Activated CD8-positive, alpha-beta memory T cell treated with anti-CD3 and anti-CD28 coated beads for 48 hours (primary cell): ENCODE measurements at places on chromosomes 13 and 19.

- DNase-seq, result no peak
These were observed 75.3 kb upstream of the SERP2 start for GRCh38 chr13:44298314-44298713.

DNA sequence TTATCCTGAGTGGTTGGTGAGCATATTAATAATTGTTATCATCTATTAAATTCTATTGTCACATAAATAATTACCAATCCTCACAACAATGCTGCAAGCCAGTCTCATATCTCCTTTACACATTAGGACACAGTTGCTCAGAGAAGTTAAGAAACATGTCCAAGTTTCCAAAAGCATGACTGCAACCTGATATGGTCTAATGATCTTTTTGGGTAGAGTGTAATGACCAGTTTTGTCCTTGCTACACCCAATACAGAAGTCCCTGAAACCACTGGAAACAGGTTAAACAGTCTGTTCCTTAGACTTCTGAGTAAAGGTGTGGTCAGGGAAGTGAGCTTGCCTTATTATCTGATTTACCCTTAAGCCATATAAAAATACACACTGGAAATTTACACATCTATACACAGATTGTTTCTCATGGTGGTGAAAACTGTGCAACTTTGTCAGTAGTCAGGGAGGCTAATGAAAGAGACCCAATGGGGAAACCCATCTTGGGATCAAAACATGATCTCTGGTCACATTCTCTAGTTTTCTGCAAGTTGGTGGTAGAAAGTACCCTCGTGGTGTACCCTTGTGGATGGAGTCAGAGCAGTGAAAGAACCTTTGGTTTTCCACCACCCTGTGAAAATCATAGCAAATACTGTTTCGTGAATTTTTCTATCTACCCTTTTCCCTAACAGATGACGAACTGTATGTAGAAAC, 146.0 kb upstream of the KLF12 start:
- no peak for DNase-seq

- DNase-seq, result no peak
These were observed 187.1 kb downstream of the FOXO1 start for GRCh38 chr13:40479196-40479845.

DNA sequence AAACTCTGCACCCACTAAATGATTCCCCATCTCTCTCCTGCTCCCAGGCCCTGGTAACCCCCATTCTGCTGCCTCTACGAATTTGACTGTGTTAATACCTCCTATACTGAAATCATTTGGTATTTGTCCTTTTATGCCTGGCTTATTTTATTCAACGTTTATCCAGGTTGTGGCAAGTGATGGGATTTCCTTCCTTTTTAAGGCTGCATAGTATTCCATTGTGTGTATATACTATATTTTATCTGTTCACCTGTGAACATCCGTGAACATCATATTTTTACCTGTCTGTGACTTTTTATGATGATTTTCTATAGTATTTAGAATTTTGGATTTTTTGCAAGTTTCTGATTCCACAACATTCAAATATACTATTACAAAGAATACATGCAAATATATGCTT, 13.9 kb upstream of the CEBPG start:
- DNase-seq, result no peak

DNA sequence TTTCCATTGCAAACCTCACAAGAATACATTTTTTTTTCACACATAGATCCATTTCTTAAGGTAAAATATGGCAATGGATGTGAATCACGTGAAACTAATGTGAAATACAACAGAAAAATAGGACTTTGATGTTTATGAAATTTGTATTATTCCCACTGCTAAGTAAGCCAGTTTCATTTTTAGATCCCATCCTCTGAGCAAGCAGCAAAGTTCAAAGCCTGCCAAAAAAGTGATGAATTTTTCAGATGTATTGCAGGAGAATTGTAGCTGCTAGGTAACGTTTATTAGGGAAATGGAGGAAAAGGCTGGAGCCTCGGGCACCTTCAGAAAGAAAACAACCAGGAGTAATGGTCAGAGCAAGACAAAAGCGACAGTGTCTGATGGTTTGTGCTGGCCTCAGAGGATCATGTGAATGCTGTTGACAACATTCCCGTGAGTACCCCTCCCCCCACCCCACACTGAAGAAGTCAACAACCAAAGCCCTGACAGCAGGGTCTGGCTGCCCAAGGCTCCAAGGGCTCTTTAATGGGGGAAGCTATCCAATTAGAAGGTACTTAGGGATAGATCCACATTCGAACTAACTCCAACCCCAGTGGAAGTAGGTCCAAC, 95.5 kb downstream of the OXGR1 start:
- DNase-seq, result no peak

DNA sequence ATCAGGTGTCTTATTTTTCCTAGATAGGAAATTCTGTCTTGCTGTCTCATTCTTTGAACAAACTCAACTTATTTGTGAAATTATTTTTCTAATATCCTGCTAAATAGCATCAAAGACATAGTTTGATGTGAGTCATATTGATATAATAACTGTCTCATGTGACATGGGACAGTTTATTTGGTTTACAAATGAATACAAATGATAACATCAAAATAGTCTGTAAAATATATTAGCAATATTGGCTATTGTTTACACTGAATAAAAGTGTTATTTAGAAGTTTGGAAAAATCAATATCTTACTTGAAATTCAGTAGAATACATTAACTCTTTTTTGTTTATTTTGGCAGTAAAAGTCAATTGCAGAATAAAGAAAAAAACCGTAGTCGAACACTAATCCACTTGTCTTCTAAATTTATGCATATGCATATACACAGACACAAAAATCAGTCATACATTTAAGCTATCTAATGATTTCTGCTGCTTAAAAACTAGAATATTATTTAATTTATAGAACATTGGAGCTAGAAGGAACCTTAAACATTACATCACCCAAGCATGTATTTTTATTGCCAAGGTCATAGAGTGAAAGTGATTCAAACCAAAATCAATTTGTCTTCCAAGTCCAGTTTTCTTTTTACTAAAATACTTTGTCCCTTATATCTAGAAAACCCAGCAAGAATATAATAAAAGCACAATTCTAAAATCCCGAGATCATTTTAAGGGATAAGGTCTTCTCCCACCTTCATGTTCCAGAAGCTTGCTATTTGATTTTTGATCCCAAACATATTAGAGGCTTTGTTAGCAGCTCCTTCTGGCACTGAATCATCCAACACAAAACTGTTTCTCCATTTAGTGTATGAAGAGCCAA, 776.5 kb upstream of the SLITRK1 start:
- DNase-seq, result no peak

GRCh38 chr13:71721104-71721503, 145.9 kb downstream of the DACH1 start:
- no peak for DNase-seq

DNA sequence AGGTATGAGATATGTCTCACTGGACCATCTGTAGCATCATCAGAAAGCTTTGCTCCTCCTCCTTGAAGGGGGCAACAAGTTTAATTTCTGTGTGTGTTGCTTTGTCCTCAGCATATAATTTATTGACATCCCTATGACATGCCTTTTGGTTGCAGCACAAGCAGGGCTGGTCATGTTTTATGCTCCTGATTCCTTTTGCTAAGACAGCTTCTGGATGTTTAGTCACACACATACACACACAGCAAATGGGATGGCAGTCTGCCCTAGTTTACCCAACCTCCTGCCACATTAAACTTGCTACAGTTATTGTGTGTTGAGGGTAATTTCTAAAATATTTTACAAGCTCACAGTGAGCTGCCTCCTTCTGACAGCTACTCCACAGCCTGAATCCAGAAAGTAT, 217.9 kb upstream of the RXFP2 start:
- no peak for DNase-seq

DNA sequence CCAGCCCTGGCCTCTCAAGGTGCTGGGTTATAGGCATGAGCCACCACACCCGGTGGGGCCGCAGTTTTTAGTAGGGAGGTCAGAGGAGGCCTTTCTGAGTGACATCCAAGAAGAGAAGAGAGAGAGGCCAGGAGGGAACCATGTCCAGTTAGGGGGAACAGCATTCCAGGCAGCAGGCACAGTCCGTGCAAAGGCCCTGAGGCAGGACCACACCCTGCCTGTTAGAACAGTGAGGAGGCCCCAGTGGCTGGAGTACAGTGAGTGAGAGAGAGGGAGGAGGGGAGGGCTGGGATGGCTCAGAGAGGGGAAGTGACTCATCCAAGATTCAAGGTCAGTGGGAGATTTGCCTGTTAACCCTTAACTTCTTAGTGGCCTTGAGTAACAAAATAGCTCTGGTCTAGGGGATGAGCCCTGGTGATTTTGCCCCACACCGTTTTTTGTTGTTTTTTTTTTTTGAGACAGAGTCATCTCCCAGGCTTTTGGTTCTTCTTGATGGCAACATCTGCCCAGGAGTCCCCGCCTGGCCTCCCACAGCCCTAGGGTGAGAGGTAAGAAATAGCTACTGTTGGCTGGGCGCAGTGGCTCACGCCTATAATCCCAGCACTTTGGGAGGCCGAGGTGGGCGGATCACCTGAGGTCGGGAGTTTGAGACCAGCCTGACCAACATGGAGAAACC, 2.7 kb upstream of the PLIN3 start:
- DNase-seq, result no peak

DNA sequence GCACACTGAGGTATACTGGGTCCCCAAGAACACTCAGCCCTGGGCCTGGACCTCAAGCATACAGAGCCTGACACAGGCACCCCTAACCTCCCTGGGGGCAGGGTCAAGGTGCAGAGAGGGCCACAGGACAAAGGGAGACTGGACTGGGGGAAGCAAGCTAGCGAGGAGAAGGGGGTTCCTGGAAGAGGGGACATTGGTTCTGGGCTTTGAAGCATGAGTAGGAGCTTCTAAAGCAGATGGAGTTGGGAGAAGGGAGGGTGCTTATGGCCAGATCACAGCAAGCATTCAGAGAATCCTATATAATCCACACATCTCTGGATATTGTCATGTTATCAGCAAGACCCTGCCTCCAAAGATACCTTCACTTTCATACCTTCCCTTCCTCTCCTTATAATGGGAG, 3.2 kb downstream of the CIB3 start:
- DNase-seq, result no peak

GRCh38 chr19:291006-291521, at the start of gene PLPP2:
TSS of gene PLPP2 (minus strand) at chr19:291403. CDS start at chr19:291336, 67 bp downstream.
- no peak for DNase-seq

DNA sequence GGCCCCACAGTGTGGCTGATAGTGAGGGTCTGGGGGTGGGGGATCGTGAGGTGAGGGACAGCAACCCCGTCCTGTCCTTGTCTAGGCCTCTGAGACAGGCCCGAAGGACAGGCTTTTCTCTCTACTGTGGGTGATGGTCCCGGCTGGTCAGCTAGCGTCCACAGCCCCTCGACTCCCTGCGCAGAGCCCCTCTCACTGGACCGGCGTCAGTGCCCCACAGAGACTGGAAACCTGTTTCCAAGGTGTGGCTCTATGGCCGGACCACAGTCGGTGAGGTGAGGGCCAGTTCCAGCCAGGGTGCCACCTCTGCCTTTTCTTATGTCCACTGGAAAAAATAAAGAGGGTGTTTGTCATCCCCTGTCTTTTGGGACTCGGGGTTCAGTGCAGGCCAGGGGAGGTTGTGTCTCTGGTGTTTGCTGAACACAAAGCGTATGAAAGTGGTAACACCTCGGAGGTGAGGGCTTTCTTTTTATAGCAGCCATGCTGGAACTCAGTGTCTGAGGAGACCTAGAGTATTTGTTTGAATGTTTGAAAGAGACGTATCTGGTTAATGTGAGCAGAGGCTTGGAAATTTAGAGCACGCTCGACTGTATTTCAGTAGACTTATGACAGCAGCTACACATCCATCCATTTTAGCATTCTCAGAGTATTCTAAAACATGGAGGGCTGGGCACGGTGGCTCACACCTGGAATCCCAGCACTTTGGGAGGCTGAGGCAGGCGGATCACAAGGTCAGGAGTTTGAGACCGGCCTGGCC, 22.8 kb downstream of the ATP11A start:
- no peak for DNase-seq

DNA sequence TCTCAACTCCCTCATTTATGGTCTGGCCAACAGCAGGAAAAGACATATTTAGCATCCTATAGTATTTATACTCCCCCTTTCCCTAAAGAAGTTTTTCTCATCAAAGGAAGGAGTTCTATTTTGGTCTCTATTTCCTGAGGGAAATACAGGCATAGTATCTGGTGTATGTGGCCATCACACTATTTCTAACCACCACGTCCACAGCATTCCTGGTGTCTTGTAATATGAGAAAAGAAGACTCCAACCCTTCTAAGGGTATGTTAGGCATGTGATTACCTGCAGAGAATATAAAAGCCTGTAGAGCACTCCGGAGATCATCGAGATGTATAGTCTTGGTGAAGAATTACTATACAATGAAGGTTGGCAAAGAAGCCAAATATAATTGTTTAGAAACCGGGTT, 137.4 kb downstream of the VWA8 start:
- no peak for DNase-seq

- DNase-seq, result no peak
These were observed 121.2 kb downstream of the ZNF737 start for GRCh38 chr19:20444202-20444885.

GRCh38 chr13:23902975-23903905, 5.9 kb upstream of the C1QTNF9B start:
- DNase-seq, result no peak

DNA sequence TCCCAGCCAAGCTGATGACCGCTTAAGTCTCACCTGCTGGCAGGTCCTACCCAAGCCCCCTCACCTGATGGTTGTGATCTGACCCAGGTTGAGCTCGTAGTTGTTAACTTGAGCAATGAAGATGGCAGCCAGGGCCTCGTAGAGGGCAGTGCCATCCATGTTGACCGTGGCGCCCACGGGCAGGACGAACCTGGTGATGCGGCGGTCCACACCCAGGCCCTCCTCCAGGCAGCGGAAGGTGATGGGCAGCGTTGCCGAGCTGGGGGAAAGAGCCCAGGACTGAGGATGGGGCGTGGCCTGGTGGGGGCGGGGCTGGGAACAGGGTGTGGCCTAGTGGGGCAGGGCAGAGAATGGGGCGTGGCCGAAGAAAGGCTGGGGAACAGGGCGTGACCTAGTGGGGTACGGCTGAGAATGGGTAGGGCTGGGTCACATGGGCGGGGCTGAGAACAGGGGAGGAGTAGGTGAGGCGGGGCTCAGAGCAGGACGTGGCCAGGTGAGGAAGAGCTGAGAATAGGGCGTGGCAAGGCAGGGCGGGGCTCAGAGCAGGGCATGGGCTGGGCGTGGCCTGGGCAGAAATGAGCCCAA, 12.9 kb downstream of the OR7C2 start:
- DNase-seq, result no peak

- DNase-seq, result no peak
These were observed 6.1 kb downstream of the WDFY2 start for GRCh38 chr13:51590231-51590970.

- DNase-seq, result no peak
These were observed 33.0 kb downstream of the CYSLTR2 start for GRCh38 chr13:48686636-48687210.

- no peak for DNase-seq
These were observed 23.2 kb downstream of the C13orf46 start for GRCh38 chr13:113950451-113951245.

DNA sequence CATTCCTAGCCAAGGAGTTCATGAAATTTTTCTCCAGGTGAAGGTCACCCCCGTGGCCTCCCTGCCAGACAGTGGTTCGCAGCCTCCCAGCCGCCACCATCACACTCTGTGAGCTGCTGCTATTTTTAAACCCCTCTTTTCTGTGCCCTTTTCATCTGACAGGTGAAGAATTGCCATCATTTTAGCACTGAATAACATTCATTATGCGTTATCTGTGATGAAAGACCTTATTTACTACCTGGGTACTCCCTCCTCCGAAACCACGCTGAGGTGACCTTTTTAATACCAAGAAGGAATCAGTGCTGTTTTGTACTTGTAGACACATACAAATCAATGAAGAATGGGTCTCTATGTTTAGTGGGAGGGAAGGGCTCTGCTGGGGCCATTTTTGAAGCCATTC, 148.9 kb upstream of the GPR12 start:
- DNase-seq, result no peak
